ENCODE measurements at places on chromosomes 3 and 15.

- peak; percentile 7 for DNase-seq
These were observed 4.5 kb upstream of the POPDC2 start for GRCh38 chr3:119664850-119665379.

DNA sequence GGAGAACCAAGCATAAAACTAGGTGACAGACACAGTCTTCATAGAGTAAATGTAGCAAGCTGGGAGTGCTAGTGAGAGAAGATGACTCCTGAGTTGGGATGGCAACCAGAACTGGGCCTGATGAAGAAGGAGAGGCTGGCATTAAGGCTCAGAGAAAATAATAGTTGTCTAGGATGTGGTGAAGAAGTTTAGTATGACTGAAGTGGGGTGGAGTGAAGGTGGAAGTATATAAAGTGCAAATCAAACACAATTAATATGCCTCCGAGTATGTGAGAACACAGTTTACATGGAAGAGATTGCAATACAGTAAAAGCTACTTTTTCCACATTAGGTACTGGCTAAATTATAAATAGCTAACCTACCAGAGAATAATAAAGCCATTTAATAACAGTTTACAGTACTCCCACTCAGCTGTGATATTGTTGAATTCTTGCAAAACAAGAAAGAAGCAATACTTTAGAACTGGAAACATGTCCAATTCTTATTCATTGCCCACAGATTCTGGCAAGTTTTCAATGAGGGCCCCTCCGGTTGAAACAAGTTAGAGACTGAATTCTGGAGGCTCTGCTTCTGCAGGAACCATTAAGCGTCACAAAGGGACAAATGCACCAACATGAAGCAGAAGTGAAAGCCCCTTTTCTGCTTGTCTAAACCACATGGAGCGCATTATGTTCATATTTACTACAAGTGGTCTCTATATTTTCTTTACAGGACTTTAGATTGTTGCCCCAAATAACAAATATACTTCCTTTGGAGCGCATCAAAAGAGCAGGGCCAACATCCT lies 243.7 kb downstream of the SLC9A9 start:
- no peak for DNase-seq

DNA sequence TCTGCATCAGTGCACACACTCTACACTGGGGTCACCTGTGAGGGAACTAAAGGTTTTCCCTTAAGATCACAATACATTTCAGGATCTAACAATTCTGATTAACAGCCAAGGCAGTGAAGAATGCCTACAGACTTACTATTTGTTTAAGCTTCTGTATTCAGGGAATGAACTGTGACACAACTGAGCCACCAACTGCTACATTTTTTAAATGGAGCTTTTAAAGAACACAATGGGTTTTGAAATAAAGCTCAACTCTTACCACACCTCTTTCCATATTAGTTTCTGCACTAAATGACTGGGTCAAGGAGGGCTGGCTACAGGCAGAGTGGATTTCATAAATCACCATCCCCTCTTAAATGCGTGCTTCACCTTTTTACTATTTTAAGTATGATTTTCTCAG lies 100.2 kb downstream of the TMCC1 start:
- DNase-seq, result no peak

- no peak for DNase-seq
These were observed 39.3 kb downstream of the CCR3 start for GRCh38 chr3:46281551-46281950.

- DNase-seq, result peak; percentile 54
These were observed 234.2 kb upstream of the MCTP2 start for GRCh38 chr15:93997071-93997658.

DNA sequence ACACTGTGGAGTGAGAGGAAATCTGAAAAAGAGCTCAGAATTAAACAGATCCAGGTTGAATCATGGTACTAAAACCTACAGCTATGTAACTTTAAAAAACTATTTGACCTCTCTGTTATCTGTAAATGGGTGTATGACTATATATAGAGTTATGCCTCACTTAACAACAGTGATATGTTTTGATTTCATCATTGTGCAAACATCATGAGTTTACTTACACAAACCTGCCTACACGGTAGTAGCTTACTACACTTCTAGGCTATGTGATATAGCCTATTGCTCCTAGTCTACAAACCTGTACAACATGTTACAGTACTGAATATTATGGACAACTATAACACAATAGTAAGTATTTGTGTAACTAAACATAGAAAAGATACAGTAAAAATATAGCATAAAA lies 191.6 kb upstream of the MEIS2 start:
- DNase-seq, result peak; percentile 76

- peak; percentile 65 for DNase-seq
These were observed 110.5 kb upstream of the RAP2B start for GRCh38 chr3:153051427-153052095.

GRCh38 chr3:132382267-132382666 lies 35.0 kb upstream of the DNAJC13 start:
- no peak for DNase-seq

DNA sequence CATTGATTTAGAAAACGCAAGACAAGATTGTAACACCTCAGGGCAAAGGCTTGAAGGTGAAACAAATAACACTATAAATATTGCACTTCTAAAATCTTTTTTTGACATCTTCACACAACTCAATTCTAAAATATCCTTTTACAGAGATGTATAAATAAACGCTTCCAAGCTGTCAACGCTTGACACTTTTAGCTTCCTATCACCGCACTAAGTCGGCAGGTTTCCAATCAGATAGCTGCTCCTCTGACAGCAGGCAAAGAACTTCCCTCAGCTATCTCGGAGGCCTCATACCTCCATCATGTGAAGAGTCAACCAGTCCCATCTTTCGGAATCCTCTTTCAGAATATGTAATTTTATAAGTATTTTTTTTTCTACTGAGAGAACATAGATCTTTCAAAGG lies 71.0 kb downstream of the PCOLCE2 start:
- no peak for DNase-seq

DNA sequence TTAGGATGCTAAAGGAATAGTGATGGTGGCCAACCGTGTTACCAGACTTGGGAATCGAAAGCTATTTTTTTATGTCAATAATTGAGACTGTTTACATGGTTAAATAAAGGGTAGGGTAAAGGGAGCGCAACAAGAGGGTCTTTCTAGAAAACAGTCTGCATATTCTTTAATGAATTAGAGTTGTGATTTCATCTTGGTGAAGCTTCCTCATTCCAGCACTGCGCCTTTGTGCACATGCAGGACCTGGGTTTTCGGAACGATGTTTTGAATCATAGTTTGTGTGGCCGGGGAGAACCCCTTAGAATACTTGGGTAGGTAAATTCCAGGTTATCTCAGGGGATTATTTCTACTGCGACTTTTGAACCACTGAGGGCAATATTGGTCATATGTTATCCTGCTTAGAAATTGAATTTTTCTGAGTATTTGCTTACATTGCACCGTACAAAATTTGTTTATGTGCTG lies 1.3 kb downstream of the PIK3CA start:
- peak; percentile 29 for DNase-seq

GRCh38 chr15:74179983-74180880 lies 6.7 kb downstream of the ISLR start:
- DNase-seq, result no peak

- peak; percentile 67 for DNase-seq
These were observed 202.0 kb upstream of the IL12A start for GRCh38 chr3:159786489-159787177.

DNA sequence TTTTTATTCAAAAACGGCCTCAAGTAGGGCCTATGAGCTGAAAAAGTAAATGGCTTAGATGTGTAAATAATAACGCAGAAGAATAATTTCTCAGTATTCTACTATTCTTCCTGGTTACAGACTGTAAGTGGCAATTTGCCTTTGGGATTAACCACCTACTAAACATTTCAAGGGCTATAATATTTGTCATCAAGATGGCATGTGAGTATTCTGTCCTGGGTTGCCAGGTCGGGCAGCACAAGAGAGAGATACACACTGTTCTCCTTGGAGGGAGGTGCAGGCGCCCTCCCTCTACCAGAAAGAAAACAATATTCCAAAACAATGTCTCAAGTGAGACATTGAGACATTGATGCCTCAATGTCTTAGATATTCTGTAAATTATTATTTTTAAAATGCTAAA lies 278.4 kb downstream of the OCA2 start:
- peak; percentile 38 for DNase-seq

- DNase-seq, result no peak
These were observed 64.4 kb downstream of the P2RY1 start for GRCh38 chr3:152899306-152899705.

DNA sequence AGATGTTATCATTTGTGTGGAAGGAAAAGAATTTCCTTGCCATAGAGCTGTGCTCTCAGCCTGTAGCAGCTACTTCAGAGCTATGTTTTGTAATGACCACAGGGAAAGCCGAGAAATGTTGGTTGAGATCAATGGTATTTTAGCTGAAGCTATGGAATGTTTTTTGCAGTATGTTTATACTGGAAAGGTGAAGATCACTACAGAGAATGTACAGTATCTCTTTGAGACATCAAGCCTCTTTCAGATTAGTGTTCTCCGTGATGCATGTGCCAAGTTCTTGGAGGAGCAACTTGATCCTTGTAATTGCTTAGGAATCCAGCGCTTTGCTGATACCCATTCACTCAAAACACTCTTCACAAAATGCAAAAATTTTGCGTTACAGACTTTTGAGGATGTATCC lies 15.1 kb downstream of the KLHL24 start:
- no peak for DNase-seq

DNA sequence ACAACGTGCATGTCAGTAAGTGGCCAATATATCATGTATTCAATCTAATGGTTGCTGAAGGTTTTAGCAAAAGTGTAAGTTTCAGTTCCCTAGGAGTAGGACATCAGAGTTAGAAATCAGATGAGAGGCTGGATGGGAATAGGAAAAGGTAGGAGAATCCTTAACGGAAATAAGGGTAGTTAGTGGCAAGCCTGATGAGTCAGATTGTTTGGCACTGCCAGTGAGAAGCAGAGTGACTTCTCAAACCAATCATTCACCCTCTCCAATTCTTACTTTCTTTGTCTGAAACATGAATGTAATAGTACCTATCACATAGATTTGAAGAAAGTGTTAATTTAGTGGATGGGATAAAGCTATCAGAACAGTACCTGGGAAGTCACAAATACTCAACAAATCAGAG lies 894.0 kb downstream of the NTRK3 start:
- no peak for DNase-seq

DNA sequence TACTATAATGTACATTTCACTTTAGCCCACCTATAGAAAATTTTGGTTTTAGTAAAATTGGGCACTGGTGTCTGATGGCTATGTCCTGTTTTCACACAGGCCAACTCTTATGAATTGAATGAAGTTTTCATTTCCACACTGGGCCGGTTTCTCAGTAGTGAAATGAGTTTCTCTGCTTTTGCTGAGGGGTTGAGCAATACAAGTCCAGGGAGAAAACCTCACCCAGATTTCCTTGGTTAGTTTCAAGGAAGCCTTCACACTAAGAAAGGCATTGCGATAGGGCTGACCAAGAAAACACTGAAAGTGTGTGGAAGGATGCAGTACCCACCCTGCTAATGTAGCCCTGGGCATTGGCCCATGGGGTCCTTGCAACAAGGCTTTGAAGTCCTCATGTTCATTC lies 331.5 kb upstream of the CFAP20DC start:
- no peak for DNase-seq

GRCh38 chr15:61090386-61091288 lies 138.5 kb downstream of the RORA start:
- no peak for DNase-seq

- no peak for DNase-seq
These were observed 86.2 kb upstream of the CMSS1 start for GRCh38 chr3:99731499-99731898.

- DNase-seq, result peak; percentile 1
These were observed 43.1 kb downstream of the BHLHE40 start for GRCh38 chr3:5022187-5022965.

GRCh38 chr3:78633626-78634025 lies 1134.2 kb downstream of the ROBO1 start:
- no peak for DNase-seq

DNA sequence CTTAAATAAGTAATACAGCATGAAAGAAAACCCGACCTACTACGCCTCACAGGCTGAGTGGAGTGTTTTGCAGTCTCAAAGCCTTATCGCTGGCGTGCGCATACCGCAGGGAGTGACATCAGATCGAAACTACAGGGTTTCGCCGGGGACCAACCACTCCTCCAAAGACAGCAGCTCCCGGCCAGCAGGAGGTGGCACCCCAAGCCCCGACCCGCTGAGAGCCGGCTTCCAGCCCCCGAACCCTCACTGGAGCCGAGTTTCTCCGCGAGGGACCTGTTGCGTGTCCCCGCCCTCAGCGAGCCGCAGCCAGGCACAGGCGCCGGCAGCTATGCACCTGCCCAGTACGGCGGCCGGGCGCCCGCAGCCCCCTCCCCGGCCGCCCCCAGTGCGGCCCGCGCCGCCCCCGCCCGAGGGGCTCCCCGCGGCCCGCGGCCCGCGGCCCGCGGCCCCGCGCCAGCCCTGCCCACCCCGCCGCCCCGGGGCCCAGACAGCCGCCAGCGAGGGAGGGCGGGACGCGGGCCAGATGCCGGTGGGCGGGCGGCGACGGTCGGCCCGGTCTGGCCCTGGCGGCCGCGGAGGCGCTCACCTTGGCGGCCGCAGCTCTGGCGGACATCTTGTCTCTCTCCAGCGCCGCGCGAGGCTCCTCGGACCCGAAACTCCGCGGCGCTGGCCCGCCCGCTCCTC lies 710 bp downstream of the TJP1 start:
- DNase-seq, result peak; percentile 90

- DNase-seq, result no peak
These were observed 66.7 kb downstream of the ARHGAP31 start for GRCh38 chr3:119360736-119361462.

DNA sequence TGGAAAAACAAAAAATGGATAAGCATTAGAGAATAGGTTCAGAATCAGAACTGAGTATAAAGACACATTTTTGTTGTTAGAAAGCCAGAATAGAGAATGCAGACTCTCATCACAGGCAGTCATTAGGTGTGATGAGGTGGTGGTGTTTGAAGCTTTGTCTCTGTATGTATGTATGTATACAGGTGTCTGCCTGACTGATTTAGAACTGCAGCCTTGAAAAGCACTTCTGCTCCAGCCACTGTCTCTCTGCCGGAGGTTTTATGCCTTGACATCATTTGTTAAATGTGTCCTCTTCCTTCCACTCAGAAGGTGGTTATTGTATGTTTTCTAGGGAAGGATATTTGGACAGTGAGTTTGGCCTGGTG lies 80.7 kb upstream of the ZBED2 start:
- peak; percentile 2 for DNase-seq

- DNase-seq, result no peak
These were observed 962.3 kb downstream of the EPHA3 start for GRCh38 chr3:90069748-90070147.
